ENCODE measurements at places on chromosomes 2 and 18. TPM values are rescaled to one million over a fixed set of nuclear protein-coding genes. Genes with fewer than 3 reads are reported as not detected.

- DNase-seq, result peak; percentile 57
Observed at GRCh38 chr2:102061286-102061699, 69.5 kb downstream of the IL1R2 start.

The TBR1 gene
- not detected for total RNA-seq

DNA sequence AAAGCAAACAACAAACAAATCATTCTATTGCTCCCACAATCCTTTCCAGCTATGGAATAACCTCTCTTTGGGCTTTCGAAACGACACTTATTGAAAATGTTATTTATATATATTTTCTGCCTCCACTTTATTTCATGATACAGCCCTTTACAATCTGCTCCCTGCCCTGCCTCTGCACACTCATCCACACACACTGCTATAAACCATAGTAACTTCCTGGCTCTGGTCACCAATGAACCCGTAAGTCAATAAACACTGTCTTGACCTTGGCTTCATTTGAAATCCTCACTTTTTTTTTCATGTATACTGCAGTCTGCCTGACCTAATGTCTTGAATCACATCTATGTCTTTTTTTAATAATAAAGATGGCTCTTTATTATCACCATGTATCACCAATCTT, 161.5 kb downstream of the SLC39A10 start:
- no peak for DNase-seq

DNA sequence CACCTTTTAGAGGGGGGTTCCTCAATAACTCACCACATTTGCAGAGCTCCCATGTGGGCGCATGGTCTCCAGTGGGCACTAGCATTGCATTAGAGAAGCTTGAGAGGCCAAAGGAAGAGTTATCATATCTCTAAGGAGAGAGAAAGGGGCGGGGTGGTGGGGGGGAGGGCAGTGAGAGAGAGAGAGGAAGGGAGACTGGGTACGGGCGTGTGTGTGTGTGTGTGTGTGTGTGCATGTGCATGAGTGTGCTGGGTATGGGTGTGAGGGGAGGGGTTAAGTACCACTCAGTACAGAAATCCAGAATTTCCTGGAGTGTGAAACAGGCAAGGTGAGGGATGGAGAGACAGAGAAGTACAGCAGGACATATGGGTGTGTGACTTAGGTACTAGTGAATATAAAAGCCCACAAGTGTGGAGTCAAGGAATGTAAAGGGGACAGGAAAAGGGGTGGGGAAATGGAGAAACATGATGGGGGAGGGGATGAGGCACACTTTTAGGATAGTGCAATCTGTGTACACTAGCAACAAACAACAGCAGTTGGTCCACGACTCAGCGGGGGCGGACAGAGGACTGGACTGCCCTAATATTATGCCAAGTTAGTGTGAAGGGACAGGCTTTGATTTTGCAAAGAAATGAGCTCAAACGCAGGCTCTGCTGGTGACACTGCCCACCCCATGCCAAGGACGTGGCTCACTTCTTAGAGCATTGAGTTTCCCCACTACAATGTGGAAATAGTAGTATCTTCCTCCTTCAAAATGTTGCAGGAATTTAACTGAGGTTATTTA, 91.3 kb downstream of the SPRED2 start:
- peak; percentile 64 for DNase-seq

DNA sequence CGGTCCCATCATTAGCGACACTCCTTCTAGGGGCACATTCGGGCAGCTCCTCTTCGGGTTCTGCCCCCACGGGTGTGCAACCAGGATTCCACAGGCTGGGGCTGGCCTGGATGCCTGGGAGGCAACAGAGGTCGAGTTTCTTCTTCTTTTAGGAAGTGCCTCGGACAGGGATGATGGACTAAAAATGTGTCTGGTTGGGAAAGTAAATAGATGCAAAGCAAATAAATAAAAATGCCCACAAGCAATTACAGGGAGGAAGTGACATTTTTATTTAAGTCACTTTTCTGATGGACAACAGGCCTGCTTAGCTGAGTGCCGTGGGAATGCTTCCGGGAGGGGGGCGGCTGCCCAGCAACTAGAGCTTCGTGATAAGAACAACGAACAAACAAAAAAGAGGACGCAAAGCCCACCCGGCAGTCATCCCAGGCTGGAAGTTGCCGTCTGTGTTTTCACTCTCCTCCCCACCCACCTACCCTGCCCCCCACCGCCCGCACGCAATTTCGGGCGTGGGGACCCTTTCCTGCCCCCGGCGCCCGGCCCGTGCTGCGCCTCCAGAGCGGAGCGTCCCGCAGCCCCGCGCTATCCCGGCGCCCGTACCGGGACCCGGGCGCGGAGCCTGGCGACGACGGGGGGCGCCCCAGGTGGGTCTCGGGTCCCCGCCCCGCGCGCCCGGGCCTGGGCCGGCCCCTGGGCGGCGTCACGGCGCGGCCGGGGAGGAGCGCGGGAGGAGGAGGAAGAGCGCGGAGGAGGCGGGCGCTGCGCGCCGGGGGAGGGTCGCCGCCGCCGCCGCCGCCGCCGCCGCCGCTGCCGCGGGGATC, 412 bp upstream of the NCK2 start:
- DNase-seq, result no peak

DNA sequence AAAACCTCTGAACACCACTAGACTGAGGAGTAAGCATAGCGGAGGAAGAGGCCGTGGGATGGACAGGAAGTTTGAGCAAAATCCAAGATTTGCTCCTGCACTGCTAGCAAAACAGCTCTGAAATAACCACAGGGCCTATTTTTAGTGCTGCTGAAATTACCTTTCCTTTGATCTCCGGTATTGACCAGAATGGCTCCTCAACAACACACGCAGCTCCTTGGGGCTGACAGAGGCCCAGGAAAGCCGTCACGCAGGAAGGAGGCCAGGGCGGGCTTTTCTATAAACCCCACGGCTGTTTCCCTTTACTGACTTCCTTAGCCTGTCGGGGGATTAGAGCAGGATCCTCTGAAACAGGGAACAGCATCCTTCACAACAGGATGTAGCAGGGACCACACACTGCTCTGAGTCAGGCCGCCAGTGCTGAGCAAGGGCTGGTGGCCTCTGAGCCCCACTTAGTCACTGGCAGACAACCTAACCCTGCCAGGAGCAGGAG, 80.8 kb upstream of the LCLAT1 start:
- DNase-seq, result no peak

The LCT gene
- not detected for total RNA-seq

DNA sequence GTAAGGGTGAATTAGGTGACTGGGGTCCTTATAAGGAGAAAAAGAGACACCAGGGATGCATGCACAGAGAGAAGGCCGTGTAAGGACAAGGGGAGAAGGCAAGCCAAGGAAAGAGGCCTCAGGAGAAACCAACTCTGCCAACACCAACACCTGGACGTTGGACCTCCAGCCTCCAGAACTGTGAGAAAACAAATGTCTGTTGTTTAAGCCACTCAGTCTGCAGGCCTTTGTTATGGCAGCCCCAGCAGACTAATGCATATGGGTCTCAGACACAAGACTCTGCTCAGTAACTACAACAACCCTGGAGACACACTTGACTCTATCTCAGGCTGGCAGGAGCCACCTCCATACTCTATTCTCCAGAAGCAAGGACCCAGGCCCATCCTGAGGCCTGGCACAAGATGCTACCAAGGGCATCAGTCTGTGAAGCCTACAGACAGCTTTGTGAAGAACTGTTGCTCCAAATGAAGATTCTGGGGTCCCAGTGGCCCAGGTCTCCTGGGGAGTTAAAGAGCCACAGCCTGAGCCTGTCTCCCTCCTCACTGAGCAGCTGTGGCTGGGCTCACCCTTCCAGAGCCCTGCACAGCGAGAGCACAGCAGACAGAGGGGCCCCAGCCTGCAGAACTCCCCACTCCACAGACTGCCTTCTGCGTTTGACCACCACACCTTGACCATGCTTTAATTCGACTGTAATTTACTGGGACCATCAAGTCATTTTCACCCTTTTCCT, 43.0 kb upstream of the SLC35G4 start:
- DNase-seq, result peak; percentile 86

The HAAO gene
- total RNA-seq, result 4.7 TPM

The GPR35 gene
- 2.5 TPM for total RNA-seq

The GKN1 gene
- not detected for total RNA-seq

DNA sequence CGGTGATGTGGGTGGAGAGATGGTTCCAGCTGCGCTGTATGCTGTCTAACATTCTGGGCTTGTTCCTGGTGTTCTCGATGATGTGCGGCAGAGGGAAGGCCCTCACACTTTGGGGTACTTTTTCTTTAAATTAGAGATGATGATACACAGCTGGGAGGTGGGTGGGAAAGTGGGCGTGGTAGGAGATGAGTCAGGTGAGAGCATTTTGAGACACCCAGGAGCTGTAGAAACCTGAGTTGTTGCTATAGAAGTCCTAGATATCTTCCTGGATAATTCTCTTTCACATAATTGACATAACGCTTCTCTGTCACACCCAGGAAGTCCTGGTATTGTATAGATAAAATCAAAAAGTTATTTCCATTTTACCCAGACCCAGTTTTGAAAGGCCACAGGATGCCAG, 103.8 kb upstream of the ALKAL2 start:
- DNase-seq, result no peak

The LINC00305 gene
- total RNA-seq, result not detected

The NDC80 gene
- not detected for total RNA-seq

DNA sequence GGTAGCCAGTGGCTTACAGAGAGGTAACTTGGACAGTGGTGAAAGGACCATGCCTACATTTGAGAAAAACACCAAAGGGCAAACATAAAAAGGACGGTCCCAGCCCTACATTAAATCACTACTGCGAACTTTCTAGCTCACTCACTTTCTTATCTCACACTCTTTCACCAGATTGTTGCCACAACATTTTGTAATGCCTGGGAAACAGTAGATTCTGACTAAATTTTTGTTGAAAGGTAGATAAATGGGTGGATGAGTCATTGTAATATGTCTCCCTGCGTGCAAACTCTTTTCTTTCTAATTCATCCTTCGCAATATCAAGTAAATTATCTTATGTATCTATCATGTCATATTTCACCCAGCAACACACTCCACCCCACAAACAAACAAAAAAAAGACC, 192.2 kb downstream of the IRS1 start:
- DNase-seq, result no peak

GRCh38 chr2:180523621-180524340, 456.6 kb upstream of the UBE2E3 start:
- no peak for DNase-seq

DNA sequence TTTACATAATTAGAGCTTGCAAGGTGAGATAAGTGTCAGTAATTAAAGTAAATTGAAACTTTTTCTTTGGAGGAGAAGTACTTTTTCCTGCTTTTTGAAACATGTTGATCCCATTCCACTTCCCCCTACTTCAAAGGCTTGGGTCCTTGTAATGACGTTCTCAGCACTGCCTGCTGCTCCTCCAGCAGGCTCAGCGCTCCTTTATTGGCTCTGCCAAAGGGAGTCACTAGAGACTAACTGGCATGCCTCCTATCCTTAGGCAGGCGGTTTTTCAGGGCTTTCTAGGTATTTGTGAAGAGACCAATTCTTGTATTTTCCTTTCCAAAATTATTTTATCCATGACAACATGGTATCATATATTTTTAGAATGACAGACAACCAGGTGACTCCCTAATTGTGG, 43.9 kb upstream of the ACADL start:
- DNase-seq, result no peak

DNA sequence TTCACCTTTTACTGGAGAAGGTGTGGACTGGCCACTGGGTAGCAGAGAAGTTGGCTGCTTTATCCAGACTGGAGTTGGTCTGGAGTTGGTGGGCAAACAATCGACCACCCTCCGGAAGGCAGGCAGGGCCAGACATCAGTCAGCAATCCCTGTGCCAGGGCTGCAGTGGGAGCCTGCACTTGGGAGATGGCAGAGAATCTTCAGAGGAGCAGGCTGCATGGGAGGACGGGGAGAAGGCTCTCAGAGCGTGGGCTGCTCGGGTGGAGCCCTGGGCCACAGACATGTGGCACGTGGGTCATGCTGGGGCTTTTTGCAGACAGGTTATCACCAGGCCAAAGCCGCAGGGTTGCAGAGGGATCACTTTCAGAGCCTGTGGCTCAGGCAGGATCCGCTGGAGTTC, 29.6 kb downstream of the SLC9A4 start:
- DNase-seq, result peak; percentile 83

- DNase-seq, result no peak
Observed at GRCh38 chr2:153488072-153488471, 9.5 kb upstream of the RPRM start.

GRCh38 chr2:185463481-185463880, 275.1 kb upstream of the FSIP2 start:
- DNase-seq, result no peak

DNA sequence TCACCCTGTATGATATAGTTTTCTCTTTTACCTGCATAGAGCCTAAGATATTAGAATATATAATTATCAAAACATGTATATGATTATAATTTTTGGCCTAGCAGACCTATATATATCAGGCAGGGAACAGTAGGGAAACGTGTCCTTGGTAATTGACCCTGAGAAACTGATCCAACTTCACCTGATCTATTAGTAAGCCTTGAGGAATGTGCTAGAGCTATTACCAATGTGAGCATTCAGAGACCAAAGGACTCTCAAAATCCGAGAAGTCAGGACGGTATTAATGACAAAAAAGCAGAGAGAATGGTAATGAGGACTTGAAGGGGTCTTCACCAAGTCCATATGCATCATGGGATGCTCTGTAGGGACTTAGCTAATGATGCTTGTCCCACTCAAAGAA, 571.9 kb downstream of the CPS1 start:
- no peak for DNase-seq

DNA sequence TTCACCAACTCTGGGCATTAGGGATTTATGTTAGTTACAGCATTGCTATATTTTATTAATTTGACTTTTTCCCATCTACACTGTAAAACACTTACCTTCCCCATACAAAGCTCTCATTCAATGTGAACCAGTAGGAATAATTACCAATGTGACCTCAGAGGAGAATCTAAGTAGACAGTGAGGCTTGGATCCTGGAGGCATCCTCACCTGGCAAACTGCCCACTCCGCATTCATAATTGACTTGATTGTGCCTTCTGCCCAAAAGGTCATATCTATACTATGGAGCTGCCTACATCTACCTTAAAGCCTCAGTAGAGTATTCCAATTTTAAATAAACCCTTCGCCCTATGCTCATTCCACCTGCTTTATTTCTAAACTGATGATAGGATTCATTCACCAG, 45.4 kb upstream of the SCN1A start:
- no peak for DNase-seq

DNA sequence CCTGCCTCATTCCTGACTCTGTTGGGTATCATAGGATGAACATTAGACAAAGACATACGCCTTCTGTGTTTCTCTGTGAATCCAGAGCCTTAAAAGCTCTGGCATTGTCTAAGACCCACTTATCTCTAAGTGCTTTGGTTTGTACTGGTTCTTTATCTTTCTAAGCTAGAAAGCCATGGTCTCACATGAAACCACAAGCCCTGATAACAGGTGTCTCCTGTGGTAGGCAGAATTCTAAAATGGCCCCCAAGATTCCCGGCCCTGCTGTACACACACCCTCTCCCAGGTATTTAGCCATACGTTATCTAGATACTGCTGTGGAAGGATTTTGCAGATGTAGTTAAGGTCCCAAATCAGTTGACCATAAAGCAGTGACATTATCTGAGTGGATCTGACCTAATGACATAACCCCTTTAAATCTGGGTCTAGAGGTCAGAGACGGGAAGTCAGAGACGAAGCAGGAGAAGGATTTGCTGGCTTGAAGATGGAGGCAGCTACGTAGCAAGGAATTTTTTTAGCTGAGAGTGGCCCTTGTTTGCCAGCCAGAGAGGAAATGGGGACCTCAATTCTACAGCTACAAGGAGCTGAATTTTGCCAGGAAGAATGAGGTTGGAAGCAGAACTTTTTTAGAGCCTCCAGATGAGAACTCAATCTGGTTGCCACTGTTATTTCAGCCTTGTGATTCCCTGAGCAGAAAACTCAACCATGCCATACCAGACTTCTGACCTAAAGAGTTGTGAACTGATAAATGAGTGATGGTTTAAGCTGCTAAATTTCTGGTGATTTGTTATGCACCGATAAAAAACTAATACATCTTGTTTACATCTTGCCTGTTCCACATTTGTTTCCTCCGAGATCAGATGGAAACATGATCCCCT, 186.7 kb downstream of the CAMKMT start:
- no peak for DNase-seq
